Naive thymus-derived CD8-positive, alpha-beta T cell (primary cell): ENCODE measurements at places on chromosomes 7 and 10.

GRCh38 chr7:159068893-159069448, 75.7 kb downstream of the VIPR2 start:
- no peak for DNase-seq
- peak overlapping the region; percentile 40 for H3K27ac ChIP-seq
- no peaks in the 10 kb centered on the region for H3K36me3 ChIP-seq
- H3K4me3 ChIP-seq: no peak overlapping the region
- peaks cover 39% of the 10 kb centered on the region for H3K4me1 ChIP-seq
- no peaks in the 10 kb centered on the region for H3K27me3 ChIP-seq

- no peaks in the 10 kb centered on the region for H3K27me3 ChIP-seq
- H3K27ac ChIP-seq: no peak overlapping the region
- H3K4me1 ChIP-seq: peaks cover 49% of the 10 kb centered on the region
- peaks cover 80% of the 10 kb centered on the region for H3K36me3 ChIP-seq
- no peak overlapping the region for H3K4me3 ChIP-seq
Measured at GRCh38 chr10:102001435-102002068, 54.4 kb downstream of the ARMH3 start.

GRCh38 chr10:17092216-17092944, 37.2 kb downstream of the CUBN start:
- H3K4me3 ChIP-seq: no peak overlapping the region
- DNase-seq: no peak
- H3K27me3 ChIP-seq: no peaks in the 10 kb centered on the region
- H3K36me3 ChIP-seq: peaks cover 28% of the 10 kb centered on the region
- H3K27ac ChIP-seq: no peak overlapping the region

DNA sequence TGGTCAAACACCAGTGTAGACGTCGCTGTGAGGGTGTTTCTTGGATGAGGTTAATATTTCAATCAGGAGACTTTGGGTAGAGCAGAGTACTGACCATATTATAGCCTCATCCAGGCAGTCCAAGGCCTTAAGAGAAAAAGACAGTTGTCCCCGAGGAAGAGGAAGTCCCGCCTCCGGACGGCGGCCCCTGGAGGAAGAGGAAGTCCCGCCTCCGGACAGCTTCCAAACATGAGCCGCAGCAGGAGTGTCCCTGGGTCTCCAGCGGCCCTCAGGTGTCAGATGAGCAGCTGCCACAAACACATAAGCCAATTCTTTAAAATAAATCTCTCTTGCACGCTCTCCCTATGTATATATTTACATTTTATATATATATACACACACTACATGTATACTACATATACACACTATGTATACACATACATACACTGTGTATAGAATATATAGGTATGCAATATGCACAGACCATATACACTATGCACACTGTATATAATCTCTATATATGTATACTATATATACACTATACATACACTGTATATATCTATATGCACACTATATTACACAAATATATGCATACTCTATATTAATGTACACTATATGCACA, 37.5 kb downstream of the PWWP2B start:
- H3K4me3 ChIP-seq: peak overlapping the region; percentile 72
- H3K27me3 ChIP-seq: no peaks in the 10 kb centered on the region
- DNase-seq: peak; percentile 45

DNA sequence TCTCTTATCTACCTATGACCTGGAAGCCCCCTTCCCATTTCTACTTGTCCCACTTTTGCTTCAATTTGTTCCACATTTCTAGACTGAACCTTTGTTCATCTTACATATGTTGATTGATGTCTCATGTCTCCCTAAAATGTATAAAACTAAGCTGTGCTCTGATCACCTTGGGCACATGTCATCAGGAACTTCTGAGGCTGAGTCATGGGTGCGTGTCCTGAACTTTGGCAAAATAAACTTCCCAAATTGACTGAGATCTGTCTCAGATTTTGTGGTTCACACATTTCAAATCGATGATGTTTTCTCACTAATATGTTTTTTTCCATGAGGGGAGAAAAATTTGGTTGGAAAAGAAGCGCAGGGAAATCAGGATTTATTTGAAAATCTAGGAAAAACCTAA, 406.2 kb upstream of the LRRTM3 start:
- DNase-seq: no peak
- no peak overlapping the region for H3K27ac ChIP-seq
- H3K4me3 ChIP-seq: no peak overlapping the region
